AG04450 (cell line): ENCODE measurements at places on chromosomes 12 and 14. TPM values are rescaled to one million over a fixed set of nuclear protein-coding genes. Genes with fewer than 3 reads are reported as not detected.
A peak's percentile ranks its signal among the peaks of the same experiment; 100 is the strongest.

DNA sequence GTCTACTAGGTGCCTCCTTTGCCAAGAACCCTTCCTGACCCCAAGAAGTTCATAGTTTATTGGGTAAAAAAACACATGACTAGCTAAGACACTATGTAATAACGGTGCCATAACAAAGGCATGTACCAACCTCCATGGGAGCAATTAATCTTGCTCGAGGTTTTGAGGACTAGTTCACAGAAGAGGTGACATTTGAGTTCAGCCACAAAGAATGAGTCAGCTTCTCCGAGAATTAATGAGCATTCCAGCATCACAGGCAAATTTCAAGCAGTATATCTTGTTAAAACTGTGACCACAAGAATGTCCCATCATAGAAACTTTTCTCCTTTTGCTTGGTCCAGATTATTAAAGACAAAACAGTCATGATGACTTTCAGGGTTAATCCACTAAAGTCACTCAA, 113.0 kb upstream of the RAP1B start:
- DNase-seq = peak; percentile 26

DNA sequence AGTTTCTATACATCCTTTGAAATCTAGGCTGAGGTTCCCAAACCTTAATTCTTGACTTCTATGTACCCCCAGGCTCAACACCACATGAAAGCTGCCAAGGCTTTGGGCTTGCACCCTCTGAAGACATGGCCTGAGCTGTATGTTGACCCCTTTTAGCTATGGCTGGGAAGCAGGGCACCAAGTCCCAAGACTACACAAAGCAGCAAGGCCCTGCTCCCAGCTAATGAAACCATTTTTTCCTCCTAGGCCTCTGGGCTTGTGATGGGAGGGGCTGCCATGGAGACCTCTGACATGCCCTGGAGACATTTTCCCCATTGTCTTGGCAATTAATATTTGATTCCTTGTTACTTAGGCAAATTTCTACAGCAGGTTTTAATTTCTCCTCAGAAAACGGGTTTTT, 207.0 kb downstream of the ADAMTS20 start:
- no peak for DNase-seq

- no peak for DNase-seq
Observed at GRCh38 chr12:119556854-119557253, 36.7 kb upstream of the TMEM233 start.

GRCh38 chr12:50246197-50246865, 37.0 kb downstream of the LIMA1 start:
- no peak for DNase-seq

GRCh38 chr12:54417712-54418440, 1.2 kb downstream of the ITGA5 start:
- DNase-seq = no peak

DNA sequence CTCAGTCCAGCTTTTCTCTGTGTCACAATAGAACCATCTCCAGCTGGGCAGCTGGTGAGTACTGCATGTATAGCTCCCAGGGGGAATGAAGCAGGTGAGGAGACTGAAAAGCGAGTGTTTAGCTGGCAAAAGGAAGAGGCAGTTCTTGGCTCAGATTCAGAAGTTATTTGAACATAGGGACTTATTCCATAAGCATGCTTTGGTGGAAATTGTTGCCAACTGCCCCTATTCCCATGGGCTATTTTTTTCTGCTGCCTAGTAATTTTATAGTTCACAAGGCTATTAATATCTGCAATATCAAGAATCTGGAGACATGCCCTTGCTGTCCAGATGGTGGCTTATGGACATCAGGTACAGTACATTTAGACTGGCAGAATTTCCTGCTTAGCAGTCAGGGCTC, 1112.7 kb downstream of the LRFN5 start:
- DNase-seq = no peak

DNA sequence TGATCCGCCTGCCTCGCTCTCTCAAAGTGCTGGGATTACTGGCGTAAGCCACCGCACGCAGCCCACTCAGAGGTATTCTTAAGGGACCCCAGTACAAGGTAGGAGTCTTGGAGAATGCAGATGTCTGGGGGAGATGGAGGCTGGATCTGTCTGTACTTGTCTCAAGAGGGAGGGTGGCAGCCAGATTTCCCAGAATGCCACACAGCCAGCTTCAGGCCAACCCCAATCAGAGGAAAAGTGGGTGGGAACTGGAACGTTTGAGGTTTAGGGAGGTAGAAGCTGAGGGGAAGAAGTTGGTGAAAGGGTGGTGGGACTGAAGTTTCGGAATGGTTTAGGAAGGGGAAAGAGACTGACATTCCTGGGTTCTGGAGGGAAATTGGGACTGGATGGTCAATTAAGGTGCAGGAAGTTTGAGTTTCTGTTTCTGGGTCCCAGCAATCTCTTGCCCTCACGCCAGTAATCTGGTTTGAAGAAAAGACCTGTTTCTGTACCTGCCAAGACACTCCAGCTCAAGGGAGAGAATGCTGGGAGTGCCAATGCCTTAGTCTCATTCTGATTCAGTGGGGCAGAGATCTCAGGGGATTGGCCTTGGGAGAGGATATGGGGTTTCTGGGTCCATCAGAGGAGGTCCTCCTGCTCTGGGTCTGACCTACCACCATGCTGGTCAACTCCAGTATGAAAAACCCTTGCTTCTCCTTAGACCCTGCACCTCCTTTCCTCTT, 8.1 kb upstream of the ZNF385A start:
- DNase-seq = no peak

DNA sequence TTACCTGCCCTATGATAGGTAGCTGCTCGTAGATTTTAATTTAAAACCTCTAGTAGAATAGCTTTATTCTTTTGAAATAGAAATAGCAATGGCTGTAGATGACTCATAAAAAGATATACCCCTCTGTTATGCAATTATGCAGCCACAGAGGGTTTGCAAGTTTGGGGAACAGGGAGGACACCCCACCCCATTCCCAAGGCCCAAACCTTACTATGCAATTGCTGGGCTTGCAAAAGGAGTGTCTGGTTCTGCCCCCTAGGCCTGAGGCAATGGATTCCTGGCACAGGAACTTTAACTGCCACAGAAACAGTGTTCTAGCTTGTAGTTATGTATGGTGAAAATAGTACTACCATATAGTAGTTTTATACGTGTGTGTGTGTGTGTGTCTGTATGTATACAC, 403.3 kb downstream of the ADAMTS20 start:
- DNase-seq = no peak

DNA sequence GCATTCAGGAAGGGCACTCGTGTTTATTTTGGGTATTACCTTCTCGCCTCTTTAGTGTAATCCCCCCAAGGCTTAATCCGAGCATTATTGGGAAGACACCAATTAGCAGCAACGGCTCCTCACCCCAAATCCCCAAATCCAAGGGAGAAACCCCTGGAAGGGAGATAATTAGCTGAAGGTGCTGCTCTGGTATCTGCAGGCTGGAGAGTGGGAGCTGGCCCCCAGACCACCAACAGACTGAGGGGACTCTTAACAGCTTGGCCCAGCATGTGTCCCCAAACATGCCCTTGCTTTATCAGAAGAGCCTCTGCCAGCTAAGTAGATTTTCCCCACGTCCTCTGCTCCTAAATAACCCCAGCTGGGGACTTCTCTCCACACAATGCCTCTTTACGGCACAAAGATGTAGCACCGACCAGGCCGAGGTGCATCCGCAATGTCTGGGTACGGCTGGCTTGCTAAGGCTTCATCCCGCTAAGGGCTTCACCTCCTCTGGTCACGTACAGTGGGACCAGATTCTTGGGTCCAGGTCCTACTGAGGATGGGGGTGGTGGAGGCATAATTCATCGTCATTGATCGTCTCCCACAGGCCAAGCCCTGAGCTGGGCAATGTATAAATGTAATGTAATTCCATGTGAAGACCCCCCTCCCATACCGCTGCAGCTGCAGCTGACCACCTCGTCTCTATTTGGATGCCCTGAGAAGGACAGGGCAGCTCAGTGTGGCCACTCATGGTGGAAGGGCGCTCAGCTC, 123.7 kb upstream of the GSC start:
- no peak for DNase-seq

DNA sequence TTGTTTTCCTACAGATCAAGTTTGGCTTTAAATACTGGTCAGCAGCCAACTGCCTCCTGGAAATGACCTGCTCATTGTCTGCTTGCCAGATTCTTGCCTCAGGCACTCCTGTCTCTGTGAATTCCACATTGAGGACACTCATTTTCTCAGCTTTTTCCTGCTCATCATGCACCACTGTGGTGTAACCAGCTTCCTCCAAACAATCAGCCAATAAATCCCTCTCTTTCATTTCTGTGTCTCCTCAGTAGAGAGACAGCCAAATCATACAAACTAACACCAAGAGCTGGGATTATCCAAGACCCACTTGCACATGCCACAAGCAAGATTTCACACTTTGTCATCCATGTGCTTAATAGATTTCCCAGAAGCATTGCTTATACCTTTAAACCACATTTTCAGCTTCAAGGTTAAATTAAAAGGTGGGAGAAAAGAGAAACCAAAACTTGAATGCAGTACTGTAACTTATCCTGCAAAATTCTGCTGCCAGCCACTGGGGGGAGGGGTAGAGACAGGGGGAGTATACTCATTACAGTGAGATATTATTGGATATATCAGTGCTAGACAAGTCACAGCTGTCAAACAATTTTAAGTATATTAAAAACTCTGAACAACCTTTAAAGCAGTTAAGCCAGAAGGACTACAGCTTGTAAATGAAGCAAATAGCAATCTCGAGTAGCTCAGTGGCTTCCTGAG, 105.0 kb downstream of the PPP2R5E start:
- DNase-seq = peak; percentile 73

DNA sequence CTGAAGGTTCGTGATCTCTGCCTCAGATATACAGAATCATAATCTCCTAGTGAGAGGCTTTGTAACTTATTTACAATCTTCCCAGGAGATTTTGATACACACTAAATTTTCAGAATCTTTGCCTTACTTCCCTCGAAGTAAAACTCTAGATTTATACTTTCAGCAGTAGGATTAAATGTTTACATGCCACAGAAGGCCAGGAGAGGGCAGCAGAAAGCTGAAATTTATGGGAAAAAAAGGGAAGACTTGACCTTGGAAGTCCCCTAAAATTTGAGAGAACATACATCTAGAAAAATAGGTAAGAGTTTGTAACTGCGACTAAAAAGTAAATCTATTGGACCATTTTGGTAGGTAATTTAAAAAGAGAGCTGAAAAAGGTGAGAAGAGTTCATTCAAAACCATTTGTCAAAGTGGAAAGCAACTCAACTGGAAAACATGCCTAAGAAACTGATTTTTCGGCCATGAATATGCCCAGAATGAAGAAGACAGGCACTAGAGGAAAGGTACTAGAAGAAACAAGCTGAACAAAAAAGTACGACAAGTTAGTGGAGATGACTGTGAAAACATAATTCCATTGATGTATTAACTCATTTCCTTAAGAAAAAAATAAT, 242.0 kb upstream of the MDGA2 start:
- DNase-seq = no peak

- DNase-seq = no peak
Observed at GRCh38 chr12:89364058-89364457, 11.8 kb upstream of the DUSP6 start.

DNA sequence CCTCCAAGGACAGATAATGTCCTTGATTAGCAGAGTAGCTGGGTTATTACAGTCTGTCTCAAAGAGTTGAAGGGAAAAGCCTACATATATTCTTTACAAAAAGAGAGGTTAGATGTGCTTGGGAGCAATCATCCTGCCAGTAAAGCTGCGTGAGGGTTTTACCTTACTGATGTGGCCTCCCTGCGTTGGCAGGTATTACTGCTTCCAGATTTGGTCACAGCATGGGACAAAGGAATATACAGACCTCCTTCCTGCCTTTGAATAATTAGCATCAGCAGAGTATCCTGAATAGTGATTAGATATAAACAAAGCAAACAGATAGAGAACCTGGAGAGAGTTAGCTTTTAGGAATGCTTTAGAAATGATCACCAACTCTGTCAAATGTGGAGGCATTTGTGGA, 69.6 kb downstream of the TMTC2 start:
- no peak for DNase-seq

DNA sequence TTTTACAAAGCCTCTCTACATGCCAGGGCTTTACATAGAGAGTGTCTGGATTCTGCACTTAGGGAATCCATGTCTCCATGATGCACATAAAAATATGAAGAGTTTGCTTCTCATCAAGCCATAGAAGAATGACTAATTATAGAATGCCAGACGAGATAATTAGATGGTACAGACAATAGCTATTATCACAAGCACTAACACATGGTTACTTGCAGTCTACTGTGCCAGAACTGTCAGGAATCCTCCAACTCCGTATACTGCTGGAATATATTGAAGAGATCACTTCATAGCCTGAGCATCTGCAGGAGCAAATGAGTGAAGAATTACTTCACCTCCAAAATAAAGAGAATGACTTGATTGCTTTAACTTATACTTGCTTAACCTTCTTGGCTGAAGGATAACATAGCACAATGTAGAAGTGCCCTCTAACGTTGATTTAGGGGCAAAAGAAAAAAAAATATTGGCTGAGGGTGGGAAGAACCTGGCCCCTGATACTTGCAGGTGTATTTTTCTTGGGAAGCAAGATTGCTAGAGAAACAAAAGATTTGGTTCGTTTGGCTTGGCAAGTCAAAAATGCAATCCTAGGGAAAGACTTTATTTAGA, 272.8 kb upstream of the FAR2 start:
- no peak for DNase-seq

DNA sequence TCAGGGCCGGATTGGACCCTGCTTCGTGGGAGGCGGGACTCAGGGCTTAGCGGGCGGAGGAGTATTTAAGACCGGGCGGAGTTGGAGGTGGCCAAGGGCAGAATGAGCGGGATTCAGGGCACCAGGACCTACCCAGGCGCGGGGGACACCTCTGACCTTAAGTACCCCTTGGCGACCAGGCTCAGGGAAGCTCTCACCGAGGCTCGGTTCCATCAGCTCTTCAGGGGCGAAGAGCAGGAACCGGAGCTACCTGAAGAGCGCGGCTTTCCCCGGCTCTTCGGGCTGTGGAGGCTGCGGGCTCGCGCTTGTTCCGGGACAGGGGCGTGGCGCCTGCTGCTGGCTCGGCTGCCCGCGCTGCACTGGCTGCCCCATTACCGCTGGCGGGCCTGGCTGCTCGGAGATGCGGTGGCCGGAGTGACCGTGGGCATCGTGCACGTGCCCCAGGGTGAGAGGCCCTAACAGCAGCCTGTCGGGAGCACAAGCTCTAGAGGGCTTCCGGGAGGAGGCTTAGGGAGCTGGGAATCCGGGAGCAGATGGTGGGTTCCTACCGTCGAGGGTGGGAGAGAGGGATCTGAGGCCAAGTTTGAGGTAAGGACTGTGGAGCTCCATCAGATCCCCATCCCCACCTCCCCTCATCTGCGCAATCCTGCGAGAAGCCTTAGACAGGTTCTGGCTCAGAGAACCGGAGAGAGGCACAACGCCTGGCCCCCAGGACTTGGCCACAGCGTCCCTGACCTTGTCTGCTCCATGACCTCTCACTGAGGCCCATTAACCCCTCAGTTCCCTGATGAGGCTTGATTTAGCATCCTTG, 8.4 kb downstream of the ARHGEF25 start:
- DNase-seq = no peak

Gene DPF3
- polyA plus RNA-seq = 15.8 and 18.1 TPM in 2 replicates

Gene KRT78
- polyA plus RNA-seq = not detected in 2 replicates

Gene IL31
- polyA plus RNA-seq = not detected in 2 replicates

Gene SRGAP1
- 21.6 and 24.9 TPM in 2 replicates for polyA plus RNA-seq

Gene OVCH1
- 0.22 and 0.26 TPM in 2 replicates for polyA plus RNA-seq

Gene LTB4R
- polyA plus RNA-seq = 0.98 and 1.2 TPM in 2 replicates

Gene EPYC
- polyA plus RNA-seq = 0.11 TPM in 1 of 2 replicates, not detected in the other
